ENCODE measurements at places on chromosomes 7 and 10. TPM values are rescaled to one million over a fixed set of nuclear protein-coding genes. Genes with fewer than 3 reads are reported as not detected.

The KAZALD1 gene
- 9.7 TPM for total RNA-seq

The GRM3 gene
- total RNA-seq: not detected

The FAM204A gene
- total RNA-seq: 59.9 TPM

The ADAMTS14 gene
- total RNA-seq: 15.6 TPM

The SPAM1 gene
- total RNA-seq: not detected

The FAM237B gene
- not detected for total RNA-seq

The TES gene
- total RNA-seq: 68.8 TPM

The CALD1 gene
- total RNA-seq: 992 TPM

The RARRES2 gene
- total RNA-seq: not detected

The SUGCT gene
- 14.1 TPM for total RNA-seq

The CRYGN gene
- 0.16 TPM for total RNA-seq

The PDZD7 gene
- total RNA-seq: 1.5 TPM

The HECW1 gene
- 2.3 TPM for total RNA-seq
